ENCODE measurements at places on chromosomes 13 and 19.

GRCh38 chr13:48424212-48424611 lies 11.3 kb upstream of the LPAR6 start:
- DNase-seq: no peak

DNA sequence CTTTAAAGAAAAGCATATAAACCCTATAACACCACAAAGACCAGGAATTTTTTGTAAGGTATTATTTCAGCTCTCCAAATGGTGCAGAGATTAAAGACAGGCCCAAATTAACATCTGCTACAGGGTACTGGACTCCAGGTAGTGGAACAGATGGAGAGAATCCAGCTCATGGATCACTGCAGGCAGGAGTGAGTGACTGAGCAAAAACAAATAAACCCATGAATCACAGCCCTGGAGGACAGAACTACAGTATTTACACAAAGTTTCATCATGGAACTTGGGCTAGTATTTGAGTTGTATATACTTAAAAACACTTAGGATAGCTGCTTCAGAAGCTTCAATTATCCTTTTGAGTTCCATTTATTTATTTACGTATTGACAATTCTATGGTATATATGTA lies 132.8 kb upstream of the SPRY2 start:
- DNase-seq: no peak

DNA sequence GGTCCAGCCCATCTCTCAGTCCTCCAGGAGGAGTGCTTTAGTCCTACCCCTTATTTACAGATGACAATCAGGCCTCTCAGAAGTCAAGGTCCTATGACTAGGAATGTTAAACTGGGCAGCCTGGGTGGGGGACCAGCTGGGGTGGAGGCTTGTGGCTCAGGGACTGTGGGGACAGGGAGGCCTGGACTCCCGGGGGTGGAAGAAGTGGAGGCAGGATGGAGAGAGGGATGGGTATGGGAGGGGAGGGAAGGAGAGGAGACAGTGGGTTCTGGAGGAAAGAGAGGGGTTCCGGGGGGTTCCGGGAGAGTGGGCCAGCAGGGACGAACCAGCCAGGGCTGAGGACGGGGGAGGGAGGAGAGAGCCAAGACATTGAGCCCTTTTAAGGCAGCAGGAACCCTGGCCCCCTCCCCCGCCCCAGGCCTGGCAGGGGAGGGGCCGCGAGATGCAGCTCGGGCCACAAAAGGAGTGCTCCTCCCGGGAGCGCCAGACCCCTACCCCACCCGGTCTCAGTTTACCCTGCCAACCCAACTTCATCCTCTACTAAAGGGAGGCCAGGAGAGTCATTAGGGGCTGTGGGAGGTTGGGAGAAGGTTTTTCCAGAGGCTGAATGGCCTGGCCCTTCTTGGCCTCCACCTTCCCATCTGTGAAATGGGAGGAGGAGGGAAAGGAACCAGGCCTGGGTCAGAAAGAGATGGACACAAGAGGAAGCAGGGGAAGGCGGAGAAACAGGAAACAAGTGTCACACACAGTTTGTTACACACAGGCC lies 1.7 kb downstream of the DMPK start:
- DNase-seq: no peak

DNA sequence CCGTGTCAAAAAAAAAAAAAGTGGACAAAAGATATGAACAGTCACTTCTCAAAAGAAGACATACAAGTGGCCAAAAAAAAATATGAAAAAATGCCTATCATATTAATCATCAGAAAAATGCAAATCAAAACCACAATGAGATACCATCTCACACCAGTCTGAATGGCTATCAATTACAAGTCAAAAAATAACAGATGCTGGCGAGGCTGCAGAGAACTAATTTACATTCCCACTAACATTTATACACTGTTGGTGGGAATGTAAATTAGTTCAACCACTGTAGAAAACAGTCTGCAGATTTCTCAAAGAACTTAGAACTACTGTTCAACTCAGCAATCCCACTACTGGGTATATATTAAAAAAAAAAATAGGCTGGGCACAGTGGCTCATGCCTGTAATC lies 26.5 kb upstream of the FOXO1 start:
- DNase-seq: peak; percentile 40
